ENCODE measurements at places on chromosomes 4 and X.

DNA sequence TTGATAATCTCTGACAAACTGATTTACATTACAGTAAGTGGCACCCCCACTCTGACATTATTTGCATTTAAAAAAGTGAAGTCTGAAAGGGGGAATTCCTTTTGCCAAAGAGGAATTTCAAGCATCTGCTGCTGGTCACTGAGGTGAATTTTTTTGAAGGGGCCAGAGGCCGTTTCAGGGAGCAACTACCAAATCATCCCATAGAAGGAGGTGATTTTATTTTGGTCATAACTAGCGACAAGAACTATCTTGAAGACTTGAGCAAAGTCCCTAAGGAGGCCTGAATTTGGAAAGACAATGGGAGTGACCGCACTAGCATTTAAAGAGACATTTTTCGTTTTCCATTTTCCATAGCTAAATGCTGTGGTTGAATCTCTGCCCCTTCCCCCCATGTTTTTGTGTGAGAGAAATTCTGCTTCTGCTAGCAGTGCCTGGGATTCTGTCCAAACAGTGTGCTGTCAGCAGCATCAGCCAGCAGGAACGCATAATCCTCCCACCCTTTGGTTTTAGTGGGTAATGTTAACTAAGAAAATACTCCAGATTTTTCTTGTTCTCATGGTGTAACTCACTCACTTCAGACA is 110.1 kb upstream of the MED14 start:
- DNase-seq = no peak

DNA sequence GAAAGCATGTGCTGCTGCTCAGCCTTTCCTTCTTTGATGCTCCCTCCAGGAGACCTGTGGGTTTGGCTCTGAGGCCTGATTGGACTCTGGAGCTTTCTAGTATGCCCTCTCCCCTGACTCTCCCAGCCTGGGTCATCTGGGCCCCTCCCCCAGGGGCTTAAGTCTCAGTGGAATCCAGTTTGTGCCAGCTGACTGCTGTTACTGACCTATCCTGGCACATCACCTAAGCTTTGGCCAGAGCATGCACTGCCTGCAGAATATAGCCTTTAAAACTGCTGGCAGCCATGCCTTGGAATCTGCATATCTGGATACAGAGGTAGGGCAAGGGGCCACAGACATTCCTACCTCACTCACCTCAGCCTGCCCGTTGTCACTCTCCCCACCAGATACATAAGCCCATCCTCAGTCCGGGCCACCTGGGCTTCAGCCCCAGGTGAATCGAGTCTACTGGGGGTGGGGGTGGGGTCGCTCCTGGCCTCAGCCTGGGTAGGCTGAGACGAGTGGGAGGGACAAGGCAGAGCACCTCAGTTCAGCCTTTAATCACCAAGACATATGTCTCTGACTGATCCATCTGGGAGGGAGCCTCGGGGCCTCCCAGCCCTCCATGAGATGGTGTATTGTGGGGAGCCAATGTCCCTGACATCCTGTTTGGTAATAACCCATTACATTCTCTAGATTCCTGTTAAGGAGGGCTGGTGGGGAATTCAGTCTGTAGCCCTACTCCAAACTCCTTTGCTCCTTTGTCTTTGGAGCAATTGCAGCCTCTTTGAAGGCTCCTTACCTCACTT is 61.2 kb downstream of the STARD8 start:
- no peak for DNase-seq

GRCh38 chrX:10052906-10053625 is 85.9 kb downstream of the CLDN34 start:
- no peak for DNase-seq

DNA sequence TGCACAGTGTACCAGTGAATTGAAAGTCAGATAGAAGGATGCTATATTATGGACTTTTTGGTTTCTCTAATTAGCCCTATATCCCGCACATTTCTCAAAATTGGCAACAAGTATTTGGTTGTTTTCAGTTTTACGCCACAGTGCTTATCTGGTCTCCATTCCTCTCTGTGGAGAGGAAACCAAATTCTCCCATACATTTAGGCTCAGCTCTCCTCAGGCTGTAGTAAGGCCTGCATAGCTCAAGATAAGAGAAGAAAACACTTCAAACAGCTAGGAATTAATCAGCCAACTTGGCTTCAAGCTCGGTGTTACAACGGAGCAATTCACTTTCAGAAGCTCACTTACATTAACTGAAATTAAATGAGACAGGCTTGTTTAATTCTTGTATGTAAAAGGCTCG is 263.2 kb downstream of the PDHA2 start:
- no peak for DNase-seq

DNA sequence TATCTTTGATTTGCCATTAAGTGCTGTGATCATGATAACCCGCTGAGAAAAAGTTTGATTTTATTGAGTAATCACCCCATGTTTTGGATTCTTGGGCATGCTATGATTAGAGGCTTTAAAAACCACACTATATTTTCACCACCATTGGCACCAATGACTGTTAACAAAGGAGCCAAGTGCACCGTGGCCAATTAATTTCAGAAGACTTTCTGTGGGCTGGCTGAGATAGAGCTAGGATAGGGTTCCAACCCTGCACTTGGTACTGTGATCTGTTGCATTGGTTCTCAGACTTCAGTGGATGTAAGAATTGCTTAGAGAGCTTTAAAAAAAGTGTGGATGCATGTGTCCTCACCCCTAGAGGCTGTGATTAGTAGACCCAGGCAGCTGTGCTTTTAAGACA is 32.4 kb downstream of the OCRL start:
- DNase-seq = no peak

DNA sequence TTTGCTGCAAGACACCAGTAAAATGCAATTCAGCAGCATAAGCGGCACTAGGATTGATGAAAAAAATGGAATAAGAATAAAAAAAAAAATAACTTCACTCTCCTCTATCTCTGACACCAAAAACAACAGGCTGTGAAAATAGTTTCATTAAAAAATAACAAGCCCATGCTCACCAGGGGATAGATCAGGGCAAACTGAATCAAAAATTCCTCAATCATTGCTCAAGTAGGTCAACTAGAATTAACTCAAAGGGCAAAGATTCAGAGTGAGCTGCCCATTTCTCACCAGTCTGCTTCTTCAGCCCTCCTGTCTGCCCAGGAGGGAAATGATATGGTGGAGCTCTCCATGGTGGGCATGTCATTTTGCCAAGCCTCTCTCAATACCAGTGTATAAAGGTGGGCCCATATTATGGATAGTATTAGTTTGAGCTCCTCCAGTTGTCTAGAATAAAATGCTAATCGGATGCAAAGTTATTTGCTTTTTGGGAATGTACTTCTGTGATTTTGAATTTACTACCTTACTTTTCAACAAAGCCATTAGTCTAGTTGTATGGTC is 153.9 kb downstream of the UNC5C start:
- DNase-seq = no peak

GRCh38 chr4:39502019-39502663 is 25.1 kb downstream of the UGDH start:
- DNase-seq = no peak

GRCh38 chr4:84498935-84499623 is at the start of gene NKX6-1:
TSS of gene NKX6-1 (minus strand) at chr4:84499292. CDS start at chr4:84498228, 1,064 bp downstream.
- DNase-seq = no peak

- no peak for DNase-seq
Measured at GRCh38 chrX:43436517-43436916, 219.6 kb upstream of the MAOA start.

- no peak for DNase-seq
Measured at GRCh38 chr4:75565481-75565880, 9.6 kb downstream of the ODAPH start.

- no peak for DNase-seq
Measured at GRCh38 chrX:120014354-120015130, 62.9 kb downstream of the RHOXF2B start.

DNA sequence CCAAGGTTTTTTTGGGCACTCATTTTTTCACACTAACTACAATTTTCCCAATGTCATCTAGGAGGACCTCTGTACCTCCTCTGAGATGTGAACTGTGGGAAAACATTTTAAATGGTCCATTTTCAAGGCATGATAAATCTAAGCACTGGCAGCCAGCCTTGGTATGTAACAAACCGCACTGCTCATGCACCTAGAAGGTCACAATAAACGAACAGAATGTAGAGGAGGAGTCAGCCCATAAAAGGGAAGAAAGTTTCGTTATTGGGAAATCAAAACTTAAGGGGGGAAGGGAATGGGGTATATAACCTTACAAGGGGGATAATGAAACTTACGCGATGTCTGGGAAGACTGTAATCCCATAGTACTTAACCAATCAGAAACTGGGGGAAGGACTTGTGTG is 16.4 kb downstream of the COX18 start:
- no peak for DNase-seq

GRCh38 chr4:118917582-118917981 is 28.9 kb downstream of the SYNPO2 start:
- DNase-seq = no peak

DNA sequence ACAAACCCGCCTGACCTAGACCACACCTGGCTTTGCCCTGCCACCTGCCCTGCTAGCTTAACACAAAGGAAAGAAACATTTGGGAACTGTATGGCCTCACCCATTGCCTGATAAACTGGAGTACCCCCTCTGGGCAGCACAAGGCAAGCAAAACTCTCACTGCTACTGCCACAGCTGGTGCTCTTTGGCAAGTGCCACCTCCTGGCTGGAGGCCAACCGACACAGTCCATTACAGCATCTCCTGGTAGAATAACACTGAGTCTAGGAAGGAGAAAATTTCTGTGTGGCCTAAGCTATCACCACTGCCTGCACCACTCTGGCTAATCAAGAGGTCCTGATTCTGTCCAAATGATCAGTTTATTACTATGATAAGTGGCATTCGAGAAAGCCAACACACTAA is 18.9 kb upstream of the SPANXN3 start:
- DNase-seq = no peak

DNA sequence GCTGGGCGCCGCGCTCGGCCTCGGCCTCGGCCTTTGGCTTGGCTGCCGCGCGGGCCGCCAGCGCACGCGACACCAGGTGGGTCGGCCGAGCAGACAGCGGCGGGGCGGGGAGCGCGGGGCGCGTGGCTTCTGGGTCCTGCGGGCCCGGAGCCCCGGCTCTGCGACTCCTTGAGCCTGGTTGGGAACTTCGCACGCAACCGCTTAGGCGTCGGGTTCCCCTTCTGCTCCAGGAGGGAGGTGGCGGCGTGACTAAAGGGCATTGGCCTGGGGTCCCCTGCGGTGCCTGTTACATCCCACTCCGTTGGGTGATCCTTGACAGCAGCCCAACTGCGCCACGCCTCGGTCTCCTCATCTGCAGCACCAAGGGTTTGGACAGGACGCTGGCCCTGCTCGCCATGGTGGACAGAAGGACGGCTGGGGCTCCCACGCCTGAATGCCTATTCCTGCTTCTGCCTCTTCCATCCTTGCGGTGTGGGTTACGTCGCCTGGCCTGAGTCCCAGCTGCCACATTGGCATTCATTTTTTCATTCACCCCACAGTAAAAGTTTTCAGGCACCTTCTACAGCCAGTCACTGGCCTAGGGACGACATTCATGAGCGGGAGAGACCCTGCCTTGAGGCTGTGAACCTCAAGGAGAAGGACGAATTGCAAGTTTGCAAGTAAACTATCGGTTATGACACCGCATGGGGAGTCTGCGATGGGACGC is 631 bp downstream of the EVC start:
- DNase-seq = no peak

- no peak for DNase-seq
Measured at GRCh38 chrX:106802063-106802387, 448 bp upstream of the TBC1D8B start.

DNA sequence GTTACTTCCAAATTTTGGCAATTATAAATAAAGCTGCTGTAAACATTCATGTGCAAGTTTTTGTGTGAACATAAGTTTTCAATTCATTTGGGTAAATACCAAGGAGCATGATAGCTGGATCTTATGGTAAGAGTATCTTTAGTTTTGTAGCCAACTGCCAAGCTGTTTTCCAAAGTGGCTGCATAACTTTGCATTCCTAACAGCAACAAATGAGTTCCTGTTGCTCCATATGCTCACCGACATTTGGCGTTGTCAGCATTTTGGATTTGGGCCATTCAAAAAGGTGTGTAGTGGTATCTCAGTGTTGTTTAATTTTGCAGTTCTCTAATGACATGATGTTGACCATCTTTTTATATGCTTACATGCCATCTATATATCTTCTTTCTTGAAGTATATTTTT is 208.5 kb downstream of the INPP4B start:
- DNase-seq = no peak

DNA sequence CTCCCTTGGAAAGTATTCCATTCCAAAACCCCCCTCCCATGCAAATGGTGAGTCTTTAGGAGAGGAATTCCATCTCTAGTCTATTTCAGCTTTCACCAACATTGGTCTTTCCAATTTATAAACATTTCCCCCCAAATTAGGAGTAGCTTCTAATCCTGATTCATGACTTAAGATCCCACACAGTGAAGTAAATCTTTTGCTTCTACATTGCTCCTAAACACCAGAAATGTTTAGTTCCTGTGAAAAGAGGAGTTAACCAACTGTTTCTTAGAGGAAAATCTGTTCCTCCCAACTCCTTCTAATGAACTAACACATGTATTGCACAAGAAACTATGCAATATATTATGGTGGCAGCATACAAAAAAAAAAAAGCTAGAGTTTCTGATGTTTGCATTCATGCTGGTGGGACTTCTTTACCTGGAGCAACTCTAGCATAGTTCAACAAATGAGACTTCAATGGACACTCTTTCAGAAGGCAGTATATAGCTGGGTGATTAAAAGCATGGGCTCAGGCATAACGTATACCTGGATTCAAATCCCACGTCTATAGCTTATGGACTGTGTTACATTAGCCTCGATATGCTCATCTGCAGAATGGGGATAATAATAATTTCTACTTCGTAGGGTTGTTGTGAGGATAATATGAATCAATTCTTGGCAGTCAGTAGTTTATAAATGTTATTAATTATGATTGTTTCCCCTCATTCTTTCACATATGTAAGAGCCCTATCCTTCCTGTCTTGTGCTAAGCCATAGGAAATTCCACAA is 131.6 kb upstream of the TMEM164 start:
- DNase-seq = no peak

DNA sequence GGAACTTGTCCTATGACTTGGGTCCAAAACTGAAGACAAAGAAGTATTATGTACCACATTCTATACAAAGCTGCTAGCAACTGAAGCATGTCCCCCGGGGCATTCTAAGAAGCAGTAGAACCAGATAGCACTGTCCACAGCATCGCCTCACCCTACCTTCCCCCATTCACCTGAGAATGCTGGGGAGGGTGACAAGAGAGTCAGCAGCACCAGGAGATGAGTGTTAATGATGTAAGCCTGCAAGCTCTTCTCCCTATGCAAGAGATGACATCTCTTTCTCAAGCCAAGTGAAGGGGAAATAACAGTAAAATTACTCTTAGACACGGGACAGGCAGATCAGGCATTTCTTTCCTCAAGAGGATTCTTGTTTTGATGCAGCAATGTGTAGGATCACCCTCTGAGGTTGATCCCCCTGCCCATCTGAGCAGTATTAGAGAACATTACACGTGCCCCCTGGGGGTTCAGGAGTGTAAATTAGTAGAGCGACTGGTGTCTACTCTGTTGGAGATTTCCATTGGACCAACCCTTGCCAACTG is 13.9 kb upstream of the TLR1 start:
- peak; percentile 77 for DNase-seq

- DNase-seq = no peak
Measured at GRCh38 chr4:88230969-88231771, 53.2 kb downstream of the PPM1K start.
